Amniotic stem cell (primary cell): ENCODE measurements at places on chromosomes 13 and 19.
A peak's percentile ranks its signal among the peaks of the same experiment; 100 is the strongest.

GRCh38 chr13:110910013-110910890, 4.6 kb downstream of the ANKRD10 start:
- DNase-seq: no peak

DNA sequence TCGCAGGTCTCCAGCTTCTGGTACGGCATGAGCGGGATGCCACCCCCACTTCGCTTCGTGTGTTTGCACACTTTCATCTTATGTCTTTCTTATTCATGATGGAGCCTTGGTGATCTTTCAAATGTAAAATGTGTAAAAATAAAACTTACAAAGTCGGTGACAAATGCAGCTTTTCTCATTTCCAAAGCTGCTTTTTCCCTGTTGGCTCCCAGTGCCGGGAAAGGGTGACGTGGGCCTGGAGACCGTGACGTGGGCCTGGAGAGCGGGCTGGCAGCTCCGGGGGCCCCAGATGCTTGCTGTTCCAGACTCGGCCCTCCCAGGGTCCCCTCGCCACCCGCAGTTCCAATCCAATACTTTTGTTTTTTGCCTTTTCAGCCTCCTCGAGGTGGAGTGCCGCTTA, 101.4 kb downstream of the KDM4B start:
- DNase-seq: no peak

- DNase-seq: peak; percentile 16
These were observed 2.9 kb downstream of the CEBPG start for GRCh38 chr19:33376423-33376822.

- DNase-seq: no peak
These were observed 1074.9 kb downstream of the PCDH17 start for GRCh38 chr13:58706421-58706820.

DNA sequence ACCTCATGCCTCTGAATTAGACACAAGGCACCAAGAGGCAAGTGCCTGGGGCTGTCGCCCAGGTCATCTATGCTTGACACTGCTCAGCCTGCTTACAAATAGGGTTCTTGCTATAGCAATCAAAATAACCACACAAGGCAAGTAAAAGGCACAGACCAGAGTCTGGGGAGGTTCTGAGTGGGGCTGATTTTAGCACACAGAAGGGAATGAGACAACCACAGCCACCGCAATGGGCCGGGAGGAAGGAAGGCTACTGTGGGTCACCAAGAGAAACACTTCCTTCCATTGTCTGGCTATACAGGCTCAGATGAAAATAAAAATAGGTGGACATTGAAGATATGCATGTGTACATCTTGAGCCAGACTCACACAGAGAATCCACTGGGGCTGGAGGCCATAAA, 159.1 kb downstream of the DLEU7 start:
- no peak for DNase-seq

- no peak for DNase-seq
These were observed 166.1 kb upstream of the SERP2 start for GRCh38 chr13:44207476-44207875.

- DNase-seq: no peak
These were observed 68.3 kb downstream of the DACH1 start for GRCh38 chr13:71798707-71799106.

DNA sequence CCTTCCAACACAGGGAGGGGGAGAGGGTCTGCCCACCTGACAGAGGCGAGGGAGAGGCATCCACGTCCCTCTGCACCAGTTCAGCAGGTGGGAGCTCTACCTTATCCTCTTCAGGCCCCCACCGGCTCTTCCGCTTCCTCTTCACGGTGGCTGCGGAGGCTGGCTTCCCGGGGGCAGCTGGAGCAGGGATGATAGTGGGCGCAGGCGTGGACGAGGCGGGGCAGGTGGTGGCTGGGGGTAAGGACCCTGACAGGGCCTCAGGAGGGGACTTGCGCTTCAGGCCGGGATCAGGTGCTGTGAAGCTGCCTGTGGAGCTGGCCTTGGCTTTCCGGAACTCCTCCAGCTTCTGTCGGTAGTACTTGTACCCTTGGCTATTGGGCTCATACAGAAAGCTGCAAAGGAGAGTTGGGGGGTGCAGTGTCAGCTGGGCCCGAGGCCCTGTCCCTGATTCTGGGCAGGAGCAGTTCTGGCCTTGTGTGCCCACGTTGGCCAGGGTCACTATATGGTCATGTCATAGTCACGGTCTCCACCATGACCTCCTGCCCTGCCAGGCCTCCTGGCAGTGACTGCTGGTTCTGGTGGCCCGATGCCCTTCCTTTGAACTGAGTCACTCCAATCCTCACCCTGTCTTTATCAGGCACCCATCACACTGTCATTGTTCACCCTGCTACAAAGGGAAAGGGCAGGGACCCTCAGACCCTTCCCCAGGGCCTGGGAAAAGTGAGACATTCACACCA, 23.2 kb downstream of the SUGP1 start:
- no peak for DNase-seq

DNA sequence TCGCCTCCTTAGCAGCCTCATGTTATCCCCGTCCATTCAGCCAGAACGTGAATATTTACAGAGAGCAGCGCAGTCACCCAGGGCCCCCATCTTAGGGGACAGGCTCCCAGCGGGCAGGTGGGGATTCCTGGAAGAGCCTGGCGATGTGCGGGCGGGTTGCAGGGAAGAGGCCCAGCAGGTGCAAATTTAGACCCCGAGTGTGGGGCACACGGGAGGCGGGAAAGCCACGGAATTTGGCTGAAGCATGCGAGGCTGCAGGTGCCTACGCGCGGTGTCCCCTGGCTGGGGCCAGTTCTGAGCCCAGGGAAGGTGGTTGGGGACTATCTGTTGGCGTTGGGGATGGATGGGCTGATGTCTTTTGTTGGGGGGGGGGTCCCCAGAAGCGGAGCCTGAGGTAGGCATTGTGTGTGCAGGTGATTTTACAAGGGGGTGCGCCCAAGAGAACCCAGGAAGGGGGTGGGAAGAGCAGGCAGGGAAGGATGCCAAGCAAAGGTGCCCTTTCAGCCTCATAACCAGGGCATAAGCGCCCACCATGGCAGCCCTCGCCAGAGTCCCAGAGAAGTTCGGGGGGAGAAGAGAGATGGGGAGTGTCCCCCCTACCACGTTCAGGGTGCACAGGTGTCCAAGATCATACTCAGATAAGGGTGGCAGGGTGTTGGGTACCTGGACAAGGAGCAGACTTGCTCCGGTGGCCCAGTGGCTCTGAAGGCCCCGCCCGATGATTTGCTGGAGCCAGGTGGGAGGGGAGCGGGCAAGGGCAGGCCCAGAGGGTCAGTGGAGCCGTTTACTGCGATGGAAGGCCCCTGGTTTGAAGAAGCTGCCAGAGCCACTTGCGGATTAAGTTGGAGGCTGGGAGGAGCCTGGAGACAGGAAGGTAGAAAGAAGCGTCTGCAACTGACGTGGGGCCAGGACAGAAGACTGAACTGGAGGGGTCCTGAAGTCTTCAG, 1.2 kb downstream of the TPGS1 start:
- DNase-seq: no peak

DNA sequence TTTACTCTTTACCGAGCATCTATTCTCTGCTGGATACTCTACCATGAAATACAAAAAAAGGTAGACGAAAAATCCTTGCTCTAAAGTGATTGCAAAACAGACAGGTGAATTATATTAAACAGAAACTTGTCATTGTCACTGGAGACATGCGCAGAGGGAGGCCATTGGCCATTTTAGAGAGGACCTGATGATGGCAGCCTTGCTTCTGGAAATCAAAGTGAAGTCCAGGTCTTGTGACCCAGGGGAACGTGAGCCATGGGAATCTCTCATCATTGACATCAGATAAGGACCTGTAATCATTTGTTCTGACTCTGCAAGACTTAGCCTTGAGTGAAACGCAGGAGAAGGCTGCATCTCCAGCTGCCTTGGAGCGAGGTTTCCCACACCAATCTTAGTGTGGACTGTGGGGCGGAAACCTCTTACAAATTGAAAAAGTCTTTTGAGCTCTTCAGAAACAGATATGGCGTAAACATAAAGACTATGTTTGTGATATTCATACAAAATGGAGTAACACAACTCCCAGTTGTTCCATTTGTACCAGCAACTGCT, 16.8 kb upstream of the SLC46A3 start:
- no peak for DNase-seq
